Heart left ventricle (tissue), 16 donors: ENCODE measurements at places on chromosomes 6 and 20. TPM values are rescaled to one million over a fixed set of nuclear protein-coding genes. Genes with fewer than 3 reads are reported as not detected.

The DIDO1 gene
- 31.3 TPM for total RNA-seq

The PRSS16 gene
- not detected for total RNA-seq

The VWA7 gene
- total RNA-seq: 15.1 TPM

The EPPIN gene
- total RNA-seq: not detected

The CAP2 gene
- 126 TPM for total RNA-seq

The BMP2 gene
- total RNA-seq: 1.6 TPM

The TBPL1 gene
- total RNA-seq: 15.4 TPM

The PEX3 gene
- 13.4 TPM for total RNA-seq

DNA sequence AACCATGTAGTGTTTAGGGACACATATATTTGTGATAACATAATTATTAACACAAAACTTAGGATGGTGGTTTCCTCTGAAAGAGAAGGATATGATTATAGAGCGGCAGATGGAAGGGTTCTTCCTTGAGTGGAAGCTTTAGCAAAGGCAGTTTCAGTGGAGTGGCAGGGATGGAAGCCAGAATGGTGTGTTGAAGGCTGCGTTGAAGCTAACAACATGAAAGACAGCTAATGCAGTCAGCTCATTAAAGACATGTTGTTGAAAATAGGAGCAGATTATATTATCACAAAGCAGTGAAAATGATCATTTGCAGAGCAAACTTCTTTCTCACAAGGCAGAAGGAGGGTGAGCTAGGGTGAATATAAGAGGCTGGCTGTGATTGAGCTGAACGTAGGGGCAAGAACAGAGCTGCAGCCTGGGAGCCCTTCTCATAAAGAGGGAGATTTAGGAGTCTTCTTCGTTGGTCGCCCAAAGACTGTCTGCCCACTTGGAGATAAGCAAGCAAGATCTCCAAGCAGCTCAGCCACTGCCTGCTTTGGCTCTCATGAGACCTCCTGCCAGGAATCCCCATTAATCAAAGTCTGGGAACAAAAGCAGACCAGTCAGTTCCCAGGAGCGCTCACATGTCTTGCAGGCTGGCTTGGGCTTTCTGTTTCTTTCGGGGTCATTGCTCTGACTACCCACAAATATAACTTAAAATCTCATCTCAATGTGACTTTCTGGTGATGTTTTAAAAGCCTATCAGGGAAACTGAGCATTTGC, 2.6 kb upstream of the ANKRD6 start:
- no peak for DNase-seq

DNA sequence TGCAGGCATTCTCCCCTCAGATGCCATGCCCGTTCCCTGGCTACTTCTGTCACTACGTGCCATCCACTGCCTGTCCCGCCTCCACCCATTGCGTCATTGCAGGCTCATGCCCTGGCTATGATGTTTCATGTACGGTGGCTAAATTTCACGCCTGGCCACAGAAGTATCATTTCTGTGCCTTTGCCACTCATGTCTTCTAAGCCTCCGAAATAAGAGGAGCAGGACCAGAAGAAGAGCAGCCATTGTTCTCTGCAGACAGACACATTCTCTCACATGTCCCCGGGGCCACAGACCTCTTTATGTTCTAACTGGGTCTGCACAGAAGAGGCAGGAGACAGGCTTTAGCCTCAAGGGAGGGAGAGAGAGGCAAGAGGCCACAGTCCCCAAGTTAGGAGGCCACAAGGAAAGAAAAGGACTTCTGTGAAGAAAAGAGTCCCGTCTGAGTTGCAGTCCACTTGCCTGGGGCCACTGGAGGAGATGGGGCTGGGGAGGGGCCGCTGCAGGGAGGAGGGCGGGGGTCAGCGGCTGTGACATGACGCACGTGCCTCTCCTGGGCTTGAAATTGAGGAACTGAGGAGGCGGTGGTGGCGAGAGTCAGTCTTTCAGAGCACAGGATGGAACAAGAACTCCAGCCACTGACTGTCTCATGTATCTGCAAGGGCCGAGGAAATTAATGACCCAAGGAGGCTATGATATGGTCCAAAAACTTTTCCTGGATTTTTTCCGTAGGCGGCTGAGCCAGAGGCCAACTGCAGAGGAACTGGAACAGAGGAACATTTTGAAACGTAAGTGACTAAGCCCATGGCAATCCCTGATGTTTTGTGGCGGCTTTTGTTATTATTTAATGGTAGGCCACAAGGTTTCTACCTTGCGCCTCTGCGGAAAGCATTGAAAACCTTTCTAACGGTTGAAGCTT, 55.9 kb downstream of the TBC1D7 start:
- peak; percentile 44 for DNase-seq

- no peak for DNase-seq
Measured at GRCh38 chr20:23039885-23040508, 4.9 kb downstream of the SSTR4 start.

DNA sequence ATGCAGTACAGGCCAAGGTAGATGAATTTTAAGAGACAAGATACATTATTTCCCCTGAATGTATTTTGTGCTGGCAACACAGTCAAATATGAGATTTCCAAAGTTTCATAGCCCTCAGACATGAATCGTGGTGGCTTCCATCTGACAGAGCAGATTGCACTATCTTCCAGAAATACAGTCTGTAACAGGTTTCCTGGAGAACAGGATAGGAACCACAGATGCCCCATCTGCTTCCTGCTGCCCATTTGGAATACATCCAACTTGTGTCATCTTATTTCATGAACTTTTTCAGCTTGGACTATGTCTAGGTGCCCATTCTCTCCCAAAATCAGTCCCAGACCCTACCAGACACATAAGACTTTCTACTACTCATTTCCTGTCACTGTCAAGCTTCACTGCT, 426.0 kb downstream of the KIF16B start:
- DNase-seq: no peak

GRCh38 chr6:34232901-34233300, 3.8 kb upstream of the HMGA1 start:
- DNase-seq: no peak

DNA sequence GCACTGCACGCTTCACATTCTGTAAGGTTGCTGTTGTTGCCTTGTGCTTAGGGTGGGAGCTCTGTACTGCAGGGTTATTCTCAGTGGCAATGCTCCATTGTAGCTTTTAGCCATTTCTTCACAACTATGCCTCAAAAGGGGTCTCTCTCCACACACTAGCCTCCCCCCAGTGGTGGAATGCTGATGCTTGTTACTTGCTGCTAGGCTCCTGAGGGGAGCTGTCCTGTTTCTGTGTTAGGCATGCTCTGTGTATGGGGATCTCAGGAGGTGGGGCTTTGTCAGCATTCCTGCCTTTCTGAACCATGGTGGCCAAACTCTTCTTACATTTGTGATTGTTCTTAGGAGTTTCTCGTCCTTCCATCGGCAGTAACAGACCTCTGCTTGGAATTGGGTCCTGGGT, 18.8 kb downstream of the TMEM170B start:
- DNase-seq: no peak

GRCh38 chr20:59082077-59082740, 39.6 kb upstream of the PRELID3B start:
- DNase-seq: no peak

GRCh38 chr6:72267470-72267869, 354.4 kb upstream of the KCNQ5 start:
- no peak for DNase-seq

- DNase-seq: peak; percentile 90
Measured at GRCh38 chr6:41723530-41724227, 11.7 kb downstream of the TFEB start.

DNA sequence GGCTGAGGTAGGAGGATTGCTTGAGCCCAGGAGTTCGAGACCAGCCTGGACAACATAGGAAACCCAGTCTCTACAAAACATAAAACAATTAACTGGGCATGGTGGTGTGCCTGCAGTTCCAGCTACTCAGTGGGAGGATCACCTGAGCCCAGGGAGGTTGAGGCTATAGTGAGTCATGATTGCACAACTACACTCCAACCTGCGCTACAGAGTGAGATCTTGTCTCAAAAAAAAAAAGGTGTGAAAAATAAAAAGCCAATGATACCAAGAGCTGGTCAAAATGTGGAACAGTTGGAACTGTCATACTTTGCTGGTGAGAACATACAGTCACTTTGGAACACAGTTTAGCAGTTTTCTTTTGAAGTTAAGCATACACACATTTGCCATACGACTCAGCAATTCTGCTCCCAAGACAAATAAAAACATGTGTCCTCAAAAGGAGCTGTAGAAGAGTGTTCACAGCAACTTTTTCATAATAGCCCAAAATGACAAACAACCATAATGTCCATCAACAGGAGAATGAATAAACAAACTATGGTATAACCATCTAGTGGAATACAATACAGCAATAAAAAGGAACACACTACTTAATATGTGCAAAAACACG, 21.6 kb upstream of the FKBP5 start:
- no peak for DNase-seq

- DNase-seq: no peak
Measured at GRCh38 chr6:149054559-149055194, 262.8 kb upstream of the TAB2 start.

- no peak for DNase-seq
Measured at GRCh38 chr6:104700371-104701185, 159.1 kb downstream of the HACE1 start.

GRCh38 chr6:12229332-12229731, 60.8 kb upstream of the EDN1 start:
- no peak for DNase-seq

DNA sequence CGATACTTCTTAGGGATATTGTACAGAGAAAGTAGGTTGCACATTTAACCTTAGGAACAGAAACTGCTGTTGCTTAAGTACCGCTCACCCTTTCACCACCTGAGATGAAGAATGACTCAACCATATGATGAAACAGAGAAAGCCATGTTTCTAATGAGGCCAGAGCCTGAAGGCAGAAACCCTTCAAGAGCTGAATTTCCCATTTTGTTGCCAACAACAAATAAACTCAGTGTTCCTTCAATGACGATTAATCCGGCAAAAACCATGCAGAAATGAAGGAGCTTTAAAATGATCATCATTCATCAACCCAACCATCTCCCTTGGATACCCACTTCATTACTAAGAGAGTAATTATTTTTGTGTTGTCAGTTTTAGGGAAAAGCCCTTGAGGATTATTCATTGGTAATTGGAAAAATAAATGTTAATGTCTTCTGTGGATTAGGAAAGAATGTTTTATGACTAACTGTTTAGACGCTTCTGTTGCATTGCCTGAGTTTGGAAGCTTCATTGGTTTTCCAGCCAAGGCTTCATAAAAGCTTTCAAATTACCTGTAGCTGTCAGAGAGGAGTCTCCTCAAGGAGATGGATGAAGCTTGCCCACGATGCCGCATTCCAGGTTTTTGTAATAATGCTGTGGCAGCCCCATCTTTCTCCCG, 112.1 kb upstream of the IYD start:
- DNase-seq: no peak
